ENCODE measurements at places on chromosomes 1 and 21. TPM values are rescaled to one million over a fixed set of nuclear protein-coding genes. Genes with fewer than 3 reads are reported as not detected.

Gene PPIH
- 32.3 TPM for polyA plus RNA-seq

Gene LRRC47
- polyA plus RNA-seq: 28.8 TPM

GRCh38 chr1:31751822-31752241 lies 12.3 kb downstream of the ADGRB2 start:
- peaks cover 16% of the 10 kb centered on the region for H3K4me1 ChIP-seq
- no peaks in the 10 kb centered on the region for H3K27me3 ChIP-seq
- no peak for DNase-seq
- H3K36me3 ChIP-seq: no peaks in the 10 kb centered on the region
- no peak overlapping the region for H3K27ac ChIP-seq

- H3K27ac ChIP-seq: no peak overlapping the region
- no peak overlapping the region for H3K4me3 ChIP-seq
- no peaks in the 10 kb centered on the region for H3K4me1 ChIP-seq
- peak; percentile 43 for DNase-seq
Measured at GRCh38 chr1:80531182-80531581, 1269.6 kb upstream of the ADGRL2 start.

- peaks cover 13% of the 10 kb centered on the region for H3K27me3 ChIP-seq
- DNase-seq: no peak
- no peak overlapping the region for H3K27ac ChIP-seq
- peaks cover 2% of the 10 kb centered on the region for H3K4me1 ChIP-seq
Measured at GRCh38 chr1:207954104-207954503, 43.2 kb upstream of the CD34 start.

DNA sequence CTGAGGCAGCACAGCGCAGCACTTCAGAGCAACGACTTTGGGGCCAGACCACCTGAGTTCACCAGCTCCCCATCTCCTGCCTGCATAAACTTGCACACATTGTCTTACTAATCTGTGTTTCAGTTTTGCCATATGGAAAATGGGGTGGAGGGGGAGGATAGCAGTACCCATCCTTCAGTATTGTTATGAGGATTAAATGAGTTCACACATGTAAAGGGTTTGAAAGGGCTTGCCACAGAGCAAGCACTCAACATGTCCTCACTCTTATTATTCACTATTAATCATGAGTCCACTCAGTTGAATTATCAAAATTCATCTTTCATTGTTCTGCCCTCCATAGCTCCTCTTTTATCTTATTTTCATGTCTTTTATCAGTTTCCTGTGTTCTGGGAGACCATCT lies 40.1 kb upstream of the BMP8B start:
- no peak overlapping the region for H3K27ac ChIP-seq
- H3K4me1 ChIP-seq: no peaks in the 10 kb centered on the region
- no peaks in the 10 kb centered on the region for H3K36me3 ChIP-seq
- peaks cover 8% of the 10 kb centered on the region for H3K27me3 ChIP-seq
- H3K4me3 ChIP-seq: no peak overlapping the region

- H3K4me1 ChIP-seq: no peaks in the 10 kb centered on the region
- H3K27me3 ChIP-seq: no peaks in the 10 kb centered on the region
- DNase-seq: no peak
Measured at GRCh38 chr1:96474985-96475743, 246.4 kb upstream of the PTBP2 start.

All from fibroblast of lung (primary cell).